ENCODE measurements at places on chromosomes 1 and 21. TPM values are rescaled to one million over a fixed set of nuclear protein-coding genes. Genes with fewer than 3 reads are reported as not detected.

GRCh38 chr1:219179293-219179692 is 5.6 kb downstream of the LYPLAL1 start:
- peaks cover 6% of the 10 kb centered on the region for H3K4me1 ChIP-seq
- no peak overlapping the region for H3K4me3 ChIP-seq
- peak; percentile 26 for DNase-seq
- H3K27me3 ChIP-seq, result no peaks in the 10 kb centered on the region

DFFA gene
- total RNA-seq, result 56.1 TPM

ADCY10 gene
- total RNA-seq, result under 0.01 TPM

- DNase-seq, result no peak
- no peaks in the 10 kb centered on the region for H3K27me3 ChIP-seq
- no peaks in the 10 kb centered on the region for H3K36me3 ChIP-seq
- H3K27ac ChIP-seq, result no peak overlapping the region
- no peaks in the 10 kb centered on the region for H3K4me1 ChIP-seq
- no peak overlapping the region for H3K4me3 ChIP-seq
Observed at GRCh38 chr1:242019018-242019417, 20.1 kb upstream of the MAP1LC3C start.

CACNA1S gene
- total RNA-seq, result not detected

CA6 gene
- total RNA-seq, result not detected

- no peak overlapping the region for H3K27ac ChIP-seq
- no peak for DNase-seq
- H3K4me3 ChIP-seq, result no peak overlapping the region
- H3K27me3 ChIP-seq, result no peaks in the 10 kb centered on the region
- H3K4me1 ChIP-seq, result no peaks in the 10 kb centered on the region
Observed at GRCh38 chr1:22527555-22528296, 35.6 kb upstream of the EPHA8 start.

DNA sequence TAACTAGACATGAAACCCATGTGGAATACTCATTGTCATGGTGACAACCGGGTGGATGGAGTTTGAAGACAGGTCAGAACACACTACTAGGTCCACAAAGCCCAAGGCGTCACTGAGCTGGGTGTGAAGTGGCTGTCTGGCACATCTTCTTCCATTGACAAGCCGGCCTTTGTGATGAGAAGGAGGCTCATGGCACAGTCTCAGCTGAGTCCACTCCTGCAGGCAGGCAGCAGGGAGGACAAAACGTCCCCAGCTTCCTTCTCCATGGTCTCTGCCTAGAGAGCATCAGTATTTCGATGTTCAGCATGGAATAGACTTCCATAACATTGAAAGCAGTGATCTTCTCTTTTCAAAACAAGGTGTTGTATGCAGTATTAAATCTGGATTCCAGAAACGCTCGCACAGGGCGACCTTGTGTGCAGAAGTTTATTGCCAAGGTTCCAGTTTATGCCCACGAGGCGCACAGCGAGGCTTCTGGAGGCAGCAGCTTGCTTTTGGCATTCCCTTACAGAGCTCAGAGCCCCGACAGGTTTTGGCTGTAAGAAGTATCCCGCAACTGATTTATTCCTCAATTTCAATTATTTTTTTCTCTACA is 104.2 kb downstream of the SIM2 start:
- peaks cover 11% of the 10 kb centered on the region for H3K4me1 ChIP-seq
- no peak for DNase-seq
- H3K36me3 ChIP-seq, result no peaks in the 10 kb centered on the region
- H3K4me3 ChIP-seq, result no peak overlapping the region
- no peak overlapping the region for H3K27ac ChIP-seq

CFHR4 gene
- not detected for total RNA-seq

SPATA1 gene
- total RNA-seq, result under 0.01 TPM

DNA sequence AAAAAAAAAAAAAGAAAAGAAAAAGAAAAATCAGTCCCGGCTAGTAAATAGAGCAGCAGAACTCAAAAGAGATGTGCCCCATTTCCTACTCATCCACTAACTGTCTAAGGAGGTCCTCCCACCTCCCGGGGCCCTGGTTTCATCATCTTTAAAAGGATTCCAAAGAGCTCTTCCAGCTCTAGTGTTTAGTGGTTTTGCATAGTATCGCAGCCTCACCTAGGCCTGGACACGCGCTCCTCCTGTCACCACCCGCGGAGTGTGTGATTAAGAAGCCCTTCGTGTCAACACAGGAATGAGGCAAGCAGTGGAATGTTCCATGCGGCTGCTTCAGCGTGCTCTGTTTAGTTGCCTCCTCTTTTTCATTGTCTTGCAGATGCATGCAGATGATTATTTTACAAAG is 49.0 kb downstream of the LBR start:
- DNase-seq, result peak; percentile 65
- no peak overlapping the region for H3K27ac ChIP-seq
- no peaks in the 10 kb centered on the region for H3K36me3 ChIP-seq
- H3K27me3 ChIP-seq, result no peaks in the 10 kb centered on the region
- H3K4me1 ChIP-seq, result no peaks in the 10 kb centered on the region

DNA sequence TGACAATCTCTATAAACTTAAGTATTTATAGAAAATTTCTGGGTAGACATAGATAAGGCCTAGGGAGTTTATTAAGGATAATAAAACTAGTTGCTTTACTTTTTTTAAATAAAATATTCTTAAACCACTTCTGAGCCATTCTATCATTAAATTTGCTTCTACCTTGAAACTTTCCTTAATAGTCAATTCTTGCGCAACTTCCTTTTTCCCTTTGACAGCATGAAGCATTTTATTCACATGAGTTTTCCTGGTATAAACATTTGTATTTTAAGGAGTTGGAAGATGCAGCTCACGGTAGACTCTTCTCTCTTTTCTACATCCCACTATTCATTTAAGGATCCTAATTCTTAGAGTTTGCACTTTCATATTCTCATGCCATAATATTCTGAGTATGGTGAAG is 75.8 kb upstream of the DPH5 start:
- no peak overlapping the region for H3K27ac ChIP-seq
- peak; percentile 56 for DNase-seq
- no peaks in the 10 kb centered on the region for H3K27me3 ChIP-seq
- no peaks in the 10 kb centered on the region for H3K36me3 ChIP-seq

- DNase-seq, result peak; percentile 53
- H3K27me3 ChIP-seq, result no peaks in the 10 kb centered on the region
- H3K36me3 ChIP-seq, result no peaks in the 10 kb centered on the region
- H3K27ac ChIP-seq, result no peak overlapping the region
- H3K4me3 ChIP-seq, result no peak overlapping the region
Observed at GRCh38 chr1:31745096-31745945, 18.8 kb downstream of the ADGRB2 start.

DNA sequence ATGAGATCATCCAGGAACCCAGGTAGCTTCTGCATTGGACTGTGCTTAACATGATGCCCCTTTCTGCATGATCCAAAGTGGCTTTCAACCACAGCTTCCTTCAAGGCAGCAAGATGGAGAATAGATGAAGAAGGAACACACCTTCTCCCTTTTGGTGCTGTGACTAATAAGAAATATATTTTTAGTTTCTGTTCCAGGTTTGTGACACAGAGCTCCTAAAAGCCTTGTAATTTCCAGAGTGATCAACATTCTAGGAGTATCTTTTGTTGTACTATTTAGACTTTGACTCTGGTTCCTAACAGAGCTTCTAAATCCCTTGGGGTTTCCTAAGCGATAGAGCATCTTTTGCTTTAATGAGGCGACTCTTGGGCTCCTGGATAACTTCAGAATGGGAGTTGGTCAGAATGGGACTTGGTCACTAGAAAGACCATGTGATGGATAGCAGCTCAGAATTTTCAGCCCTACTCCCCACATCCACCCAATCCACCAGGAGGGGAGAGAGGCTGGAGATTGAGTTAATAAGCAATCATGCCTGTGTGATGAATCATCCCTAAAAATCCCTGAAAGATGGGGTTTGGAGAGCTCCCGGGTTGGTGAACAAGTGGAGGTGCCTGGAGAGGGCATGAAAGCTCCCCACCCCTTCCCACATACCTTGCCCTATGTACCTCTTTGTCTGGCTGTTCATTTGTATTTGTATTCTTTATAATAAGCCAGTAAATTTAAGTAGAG is 134.8 kb downstream of the FGGY start:
- H3K36me3 ChIP-seq, result no peaks in the 10 kb centered on the region
- DNase-seq, result no peak
- H3K27ac ChIP-seq, result no peak overlapping the region
- H3K4me1 ChIP-seq, result peaks cover 14% of the 10 kb centered on the region
- no peaks in the 10 kb centered on the region for H3K27me3 ChIP-seq
- H3K4me3 ChIP-seq, result no peak overlapping the region

ASCL5 gene
- total RNA-seq, result not detected

GRCh38 chr1:21894034-21894881 is 42.9 kb downstream of the HSPG2 start:
- no peaks in the 10 kb centered on the region for H3K27me3 ChIP-seq
- peaks cover 47% of the 10 kb centered on the region for H3K36me3 ChIP-seq
- DNase-seq, result no peak
- no peak overlapping the region for H3K27ac ChIP-seq

DNA sequence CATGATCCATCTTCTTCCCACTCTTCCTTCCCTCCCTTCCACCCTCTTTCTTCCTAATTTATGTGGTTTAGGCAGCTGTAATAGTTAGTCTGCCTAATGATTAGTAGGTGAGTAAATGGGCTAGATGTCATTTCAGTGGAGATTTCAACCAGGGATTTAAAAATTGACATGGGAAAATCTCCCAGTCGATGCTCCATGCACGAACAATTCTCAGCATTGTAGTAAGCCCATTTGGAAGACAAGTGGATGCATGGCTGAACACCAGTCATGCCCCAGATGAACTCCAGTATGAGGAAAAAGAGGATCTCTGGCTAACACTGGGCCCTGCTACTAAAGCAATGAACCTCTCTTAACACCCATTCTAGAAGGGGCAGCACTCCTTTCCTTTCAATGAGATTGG is 25.3 kb downstream of the CHI3L2 start:
- no peaks in the 10 kb centered on the region for H3K36me3 ChIP-seq
- no peak for DNase-seq
- H3K4me3 ChIP-seq, result no peak overlapping the region

CADM3 gene
- total RNA-seq, result not detected

DNA sequence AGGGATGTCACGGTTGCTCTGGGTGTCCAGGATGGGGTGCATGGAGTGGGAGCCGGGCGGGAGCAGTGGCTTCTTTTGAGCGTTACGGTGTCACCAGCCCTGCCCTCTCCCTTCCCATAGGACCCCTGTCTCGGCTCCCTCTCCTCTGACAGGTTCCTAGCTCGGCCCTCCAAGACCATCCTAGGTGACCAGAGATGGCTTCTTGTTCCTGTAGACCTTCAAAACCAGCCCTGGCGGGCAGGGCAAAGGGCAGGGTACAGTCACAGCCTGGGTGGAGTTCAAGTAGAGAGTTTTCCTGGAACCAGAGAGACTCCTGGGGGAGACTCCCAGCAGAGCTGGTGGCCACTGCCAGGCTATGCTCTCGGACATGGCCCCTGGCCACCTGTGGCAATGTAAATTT is 345.6 kb upstream of the AJAP1 start:
- H3K4me1 ChIP-seq, result no peaks in the 10 kb centered on the region
- H3K4me3 ChIP-seq, result no peak overlapping the region
- H3K27me3 ChIP-seq, result no peaks in the 10 kb centered on the region
- no peak overlapping the region for H3K27ac ChIP-seq
- no peak for DNase-seq
- no peaks in the 10 kb centered on the region for H3K36me3 ChIP-seq

- no peaks in the 10 kb centered on the region for H3K36me3 ChIP-seq
- peaks cover 9% of the 10 kb centered on the region for H3K4me1 ChIP-seq
- H3K27ac ChIP-seq, result no peak overlapping the region
- DNase-seq, result peak; percentile 71
- no peak overlapping the region for H3K4me3 ChIP-seq
- H3K27me3 ChIP-seq, result no peaks in the 10 kb centered on the region
Observed at GRCh38 chr1:16903054-16903453, 7.3 kb downstream of the RNU1-2 start.

DNA sequence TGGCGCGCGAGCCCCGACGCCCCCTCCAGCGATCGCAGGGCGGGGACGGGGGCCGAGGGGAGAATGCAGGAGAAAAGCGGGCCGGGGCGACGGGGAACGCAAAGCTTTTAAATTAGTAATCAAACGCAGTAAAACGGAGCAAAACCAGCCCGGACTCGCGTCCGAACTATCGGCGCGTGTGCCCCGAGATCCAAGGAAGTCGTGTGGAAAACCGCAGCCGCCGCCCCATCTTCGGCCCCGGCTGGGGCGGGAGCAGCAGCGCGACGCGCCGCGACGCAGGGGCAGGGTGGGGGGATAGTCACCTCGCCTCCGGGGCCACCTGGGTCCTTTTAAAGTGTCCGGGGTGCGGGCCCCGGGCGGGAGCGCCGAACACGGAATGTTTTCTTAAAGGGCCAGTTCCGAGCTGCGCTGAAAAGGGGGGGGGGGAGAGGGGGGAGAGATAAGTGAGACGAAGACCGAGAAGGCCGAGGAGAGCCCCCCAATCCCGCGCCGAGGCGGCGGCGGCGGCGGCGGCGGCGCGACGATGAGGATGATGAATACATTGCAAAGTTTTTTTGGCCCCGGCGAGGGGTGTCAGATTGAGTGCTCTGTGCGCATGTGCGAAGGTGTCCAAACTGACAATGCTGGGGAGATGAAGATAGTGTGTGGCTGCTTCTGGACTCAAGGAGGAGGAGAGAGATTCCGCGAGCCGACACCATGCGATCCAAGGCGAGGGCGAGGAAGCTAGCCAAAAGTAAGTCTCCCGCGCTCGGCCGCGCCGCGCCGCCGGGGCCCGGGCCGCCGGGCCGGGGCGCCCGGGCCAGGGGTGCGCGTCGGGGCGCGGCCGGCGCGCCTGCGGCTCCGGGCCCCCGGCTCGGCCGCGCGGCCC is at the start of gene PRDM16:
Gene PRDM16 (plus strand): TSS at position 640 of the 868 bp plus-strand sequence. CDS start 57 bp downstream, at position 697.
- no peak within 1 kb of the TSS for H3K27ac ChIP-seq
- peak; percentile 3 for DNase-seq
- H3K4me1 ChIP-seq, result peaks cover 2% of the 10 kb centered on the region
- H3K36me3 ChIP-seq, result no peaks in the 10 kb centered on the region

GRCh38 chr1:166032572-166033371 is 134.0 kb downstream of the FAM78B start:
- no peaks in the 10 kb centered on the region for H3K27me3 ChIP-seq
- H3K27ac ChIP-seq, result no peak overlapping the region
- H3K4me1 ChIP-seq, result no peaks in the 10 kb centered on the region
- no peak for DNase-seq
